Activated CD4-positive, alpha-beta T cell treated with anti-CD3 and anti-CD28 coated beads for 24 hours (primary cell): ENCODE measurements at places on chromosomes 2 and 18.

- peak; percentile 26 for DNase-seq
These were observed 12.7 kb downstream of the FAM110C start for GRCh38 chr2:33620-34019.

- no peak for DNase-seq
These were observed 38.6 kb downstream of the MARCO start for GRCh38 chr2:118980573-118980972.

GRCh38 chr18:63284827-63285733, 34.5 kb downstream of the BCL2 start:
- no peak for DNase-seq

- DNase-seq, result no peak
These were observed 218.7 kb downstream of the HNMT start for GRCh38 chr2:138182937-138183312.

DNA sequence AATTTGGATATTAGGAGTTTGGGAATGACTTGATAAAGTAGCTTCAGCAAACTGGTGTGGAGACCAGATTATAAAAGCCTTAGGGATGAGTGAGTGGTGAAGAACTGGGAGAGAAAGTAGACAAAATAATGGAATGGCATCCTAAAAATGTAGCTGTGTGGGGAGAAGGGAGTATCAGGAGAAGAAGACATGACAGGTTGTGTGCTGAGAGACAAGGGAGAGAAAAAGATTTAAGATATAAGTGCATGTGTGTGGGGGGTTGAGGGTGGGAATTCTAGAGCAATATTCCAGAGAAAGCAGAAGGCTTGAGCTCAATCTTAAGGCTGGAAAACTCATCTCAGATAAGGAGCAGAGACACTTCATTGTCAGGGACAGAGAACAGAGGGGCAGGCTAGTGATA, 159.5 kb downstream of the HNMT start:
- no peak for DNase-seq

- peak; percentile 45 for DNase-seq
These were observed 143.6 kb upstream of the MAP3K20 start for GRCh38 chr2:172931918-172932520.

GRCh38 chr2:105746177-105747080, 1.7 kb downstream of the NCK2 start:
- DNase-seq, result peak; percentile 83

- DNase-seq, result no peak
These were observed 367.8 kb upstream of the HS6ST1 start for GRCh38 chr2:128686497-128686859.
